CD4-positive, alpha-beta T cell treated with Interleukin-4 for 4 hours (primary cell): ENCODE measurements at places on chromosomes 11 and 22.
A peak's percentile ranks its signal among the peaks of the same experiment; 100 is the strongest.

GRCh38 chr22:25025491-25026400 lies 73.2 kb downstream of the KIAA1671 start:
- no peak for DNase-seq

GRCh38 chr22:41910050-41911000 lies 4.5 kb downstream of the SHISA8 start:
- no peak for DNase-seq

DNA sequence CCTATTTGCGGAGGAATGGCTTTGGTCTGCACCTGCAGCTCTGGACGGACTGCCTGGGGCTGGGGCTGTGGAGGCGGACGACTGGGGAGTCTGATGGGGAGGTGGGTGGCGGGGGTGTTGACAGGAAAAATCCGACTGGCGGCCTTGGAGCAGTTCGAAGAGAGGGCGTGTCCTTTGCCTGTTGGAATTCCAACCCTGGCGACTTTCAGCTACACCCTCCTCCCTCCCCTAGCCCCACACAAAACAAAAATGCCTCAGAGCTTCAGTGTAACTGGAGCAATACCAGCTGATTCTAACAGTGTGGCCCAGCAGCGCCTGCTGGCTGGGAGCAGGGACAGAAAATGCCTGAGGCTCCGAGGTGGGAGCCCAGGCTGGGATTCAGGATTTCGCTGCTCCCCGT lies 85.4 kb downstream of the ATXN10 start:
- DNase-seq, result no peak

GRCh38 chr11:20156280-20156875 lies 3.9 kb downstream of the DBX1 start:
- DNase-seq, result peak; percentile 48

- no peak for DNase-seq
Measured at GRCh38 chr22:49292909-49293308, 534.8 kb downstream of the BRD1 start.

DNA sequence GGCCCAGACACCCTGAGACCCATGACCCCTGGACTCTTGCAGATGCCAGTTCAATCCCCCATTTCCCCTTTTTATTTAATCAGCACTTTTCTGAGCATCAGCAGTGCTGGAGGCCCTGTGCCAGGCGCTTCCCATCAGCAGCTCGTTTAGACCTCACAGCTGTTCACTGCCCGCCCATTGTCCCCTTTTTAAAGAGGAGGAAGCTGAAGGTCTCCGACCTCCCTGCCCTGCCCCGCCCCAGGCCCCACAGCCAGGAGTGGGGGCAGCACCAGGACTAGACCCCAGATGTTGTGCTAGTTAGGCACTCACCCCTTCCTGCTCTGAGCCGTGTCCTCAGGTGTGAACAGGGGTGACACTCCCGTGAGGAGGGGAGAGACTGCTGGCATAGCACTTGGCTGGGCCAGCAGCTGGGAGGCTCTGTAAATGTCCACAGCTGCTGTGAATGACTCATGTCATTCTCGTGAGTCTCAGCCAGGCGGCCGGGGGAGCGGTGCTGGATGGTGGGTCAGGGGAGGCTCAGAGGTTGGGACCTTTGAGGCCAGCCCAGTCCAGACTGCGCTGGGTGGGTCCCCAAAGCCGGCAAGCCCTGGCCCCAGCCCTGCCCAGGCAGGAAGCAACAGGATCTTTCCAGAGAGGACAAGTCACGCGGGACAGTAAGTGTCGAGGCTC lies 19.9 kb downstream of the EMID1 start:
- DNase-seq, result no peak

- DNase-seq, result no peak
Measured at GRCh38 chr11:93131709-93132108, 66.1 kb downstream of the SLC36A4 start.

DNA sequence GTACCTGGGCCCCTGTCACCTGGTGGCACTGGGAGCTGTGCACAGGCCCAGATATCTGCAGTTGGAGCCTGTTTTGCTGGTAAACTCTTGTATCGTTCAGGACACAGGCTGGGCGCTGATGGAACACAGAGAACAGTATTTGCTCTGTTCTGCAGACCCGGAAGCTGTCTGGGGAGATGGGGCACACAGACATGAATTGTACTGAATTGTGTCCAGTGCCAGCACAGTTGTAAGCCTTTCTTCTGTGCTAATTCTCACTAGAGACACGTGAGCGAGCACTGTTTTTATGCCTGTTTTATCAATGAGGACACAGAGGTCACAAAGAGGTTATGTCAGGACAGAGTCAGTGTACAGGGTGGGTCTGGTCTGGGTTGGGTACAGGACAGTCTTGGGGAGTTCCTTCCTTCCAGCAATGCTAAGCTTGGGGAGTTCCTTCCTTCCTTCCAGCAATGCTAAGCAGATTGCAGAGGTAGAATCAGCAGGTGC lies 24.4 kb upstream of the ACR start:
- DNase-seq, result no peak

DNA sequence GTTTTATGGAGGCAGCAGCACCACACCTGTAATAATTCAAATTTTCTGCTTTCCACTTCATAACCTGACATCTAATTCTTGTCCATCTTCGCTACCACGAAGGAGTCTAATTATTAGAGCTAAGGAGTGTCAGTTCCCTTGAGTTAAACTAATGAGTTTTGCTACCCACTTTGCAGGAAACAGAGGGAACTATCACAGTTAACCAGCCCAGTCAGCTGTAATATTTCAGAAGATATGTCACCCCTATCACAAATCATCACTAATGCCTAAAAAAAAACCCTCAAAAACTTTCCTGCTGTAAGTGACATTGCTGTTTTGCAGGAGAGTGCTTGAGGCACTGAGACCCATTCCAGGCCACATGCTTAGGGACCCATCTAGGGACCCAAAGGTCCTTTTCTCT lies 8.4 kb downstream of the TECTA start:
- no peak for DNase-seq

DNA sequence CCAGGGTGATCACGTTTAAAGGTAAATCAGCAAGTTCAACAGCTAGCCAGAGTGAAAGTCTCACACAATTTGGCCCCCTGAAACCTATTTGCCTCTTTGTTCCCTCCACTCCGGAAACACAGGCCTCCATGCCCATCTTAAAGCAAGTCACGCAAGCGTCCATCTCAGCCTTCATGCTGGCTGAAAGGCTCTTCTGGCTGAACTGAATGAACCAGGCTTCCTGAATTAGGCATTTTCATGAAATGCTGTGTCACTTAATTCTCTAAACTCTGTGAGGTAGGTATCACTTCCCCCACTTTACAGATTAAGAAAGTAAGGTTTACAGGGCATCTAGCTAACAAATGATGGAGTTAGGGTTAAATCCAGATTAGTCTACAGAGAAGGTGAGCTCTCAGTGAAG lies 1.4 kb downstream of the SLC25A17 start:
- DNase-seq, result no peak

DNA sequence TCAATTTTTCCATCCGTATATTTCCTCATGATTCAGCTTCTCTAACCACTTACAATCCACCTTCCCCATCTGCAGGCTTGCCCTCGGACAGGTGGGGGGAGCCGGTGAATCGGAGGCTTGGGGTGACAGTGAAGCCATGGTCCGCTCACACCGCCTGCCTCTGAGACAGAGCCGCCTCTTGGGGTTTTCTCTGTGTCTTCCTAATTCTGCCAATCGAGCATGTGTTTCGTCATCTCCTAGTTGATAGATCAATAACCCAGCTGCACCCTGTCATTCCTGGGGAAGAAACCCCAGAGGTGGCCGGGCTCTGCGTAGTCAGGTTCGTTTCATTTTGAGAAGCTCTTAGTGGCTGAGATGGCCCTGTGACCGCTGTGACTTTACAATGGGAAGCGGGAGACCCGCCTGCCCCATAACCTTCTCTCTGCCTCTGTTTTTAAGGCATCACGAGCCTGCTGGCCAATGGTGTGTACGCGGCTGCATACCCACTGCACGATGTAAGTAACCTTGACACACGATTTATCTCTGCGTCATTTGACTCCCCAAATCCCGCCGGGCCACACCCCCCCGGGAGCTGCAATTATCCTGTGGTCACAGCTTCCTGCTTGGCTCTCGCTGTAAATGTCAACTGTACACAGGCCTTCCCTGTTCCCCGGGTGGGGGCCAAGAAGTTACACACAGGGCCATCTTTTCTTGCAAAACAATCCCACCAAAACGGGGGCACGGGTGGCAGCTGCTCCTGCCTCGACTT lies 33.3 kb downstream of the ANO1 start:
- no peak for DNase-seq
